ENCODE measurements at places on chromosomes 13 and 19.

GRCh38 chr13:79937311-79937710 is 403.6 kb downstream of the SPRY2 start:
- DNase-seq, result no peak

DNA sequence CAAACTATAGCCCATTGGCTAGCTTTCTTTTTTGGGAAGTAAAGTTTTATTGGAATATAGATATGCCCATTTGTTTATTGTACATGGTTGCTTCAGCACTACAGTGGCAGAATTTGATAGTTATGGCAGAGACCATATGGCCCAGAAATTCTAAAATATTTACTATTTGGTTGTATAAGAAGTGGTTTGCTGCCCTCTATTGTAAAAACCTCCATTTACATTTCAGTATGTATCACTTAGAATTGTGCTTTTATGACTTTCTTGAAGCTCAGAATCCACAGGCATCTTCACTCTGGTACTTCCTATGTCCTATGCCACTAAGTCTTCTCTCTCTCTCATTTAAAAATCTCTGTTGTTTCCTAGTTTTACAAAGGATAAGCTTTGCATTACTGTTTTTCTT is 37.7 kb downstream of the DLEU7 start:
- no peak for DNase-seq

DNA sequence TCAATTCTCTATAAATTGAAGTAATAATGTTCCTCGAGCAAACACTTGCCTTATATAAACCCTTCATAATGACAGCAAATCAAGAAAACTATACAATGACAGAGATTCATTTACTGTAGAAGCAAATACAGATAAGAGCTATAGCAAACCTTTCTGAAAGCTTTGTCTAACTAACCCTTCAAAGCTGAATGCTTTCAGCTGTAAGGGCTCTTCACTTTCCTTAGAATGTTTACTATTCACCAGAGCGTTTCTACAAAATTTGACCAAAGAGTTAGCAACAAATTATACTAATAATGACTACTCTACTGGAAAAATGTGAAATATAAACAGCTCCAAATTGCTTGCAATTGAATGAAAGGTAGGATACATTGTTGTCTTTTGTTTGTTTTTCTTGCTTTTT is 218.1 kb downstream of the SLITRK5 start:
- DNase-seq, result no peak

- no peak for DNase-seq
These were observed 16.9 kb upstream of the ZNF730 start for GRCh38 chr19:23099966-23100365.

DNA sequence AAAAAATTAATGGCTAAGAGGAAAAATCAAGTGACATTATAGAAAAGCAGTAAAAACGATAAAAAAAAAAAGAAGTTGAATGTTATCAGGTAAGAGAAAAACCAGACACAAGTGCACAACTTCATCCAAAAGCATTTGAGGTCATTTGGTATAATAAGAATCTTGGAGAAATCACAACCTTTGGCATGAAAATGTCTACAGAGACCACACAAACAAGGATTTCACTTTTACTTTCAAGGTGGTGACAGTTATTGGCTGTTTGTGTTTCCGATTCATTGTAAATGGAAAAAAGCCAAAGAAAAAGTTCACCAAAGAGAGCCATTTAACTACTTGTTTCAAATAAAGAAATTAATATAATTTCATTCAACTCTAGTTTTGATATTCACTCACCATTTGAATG is 1193.5 kb downstream of the PCDH9 start:
- no peak for DNase-seq

DNA sequence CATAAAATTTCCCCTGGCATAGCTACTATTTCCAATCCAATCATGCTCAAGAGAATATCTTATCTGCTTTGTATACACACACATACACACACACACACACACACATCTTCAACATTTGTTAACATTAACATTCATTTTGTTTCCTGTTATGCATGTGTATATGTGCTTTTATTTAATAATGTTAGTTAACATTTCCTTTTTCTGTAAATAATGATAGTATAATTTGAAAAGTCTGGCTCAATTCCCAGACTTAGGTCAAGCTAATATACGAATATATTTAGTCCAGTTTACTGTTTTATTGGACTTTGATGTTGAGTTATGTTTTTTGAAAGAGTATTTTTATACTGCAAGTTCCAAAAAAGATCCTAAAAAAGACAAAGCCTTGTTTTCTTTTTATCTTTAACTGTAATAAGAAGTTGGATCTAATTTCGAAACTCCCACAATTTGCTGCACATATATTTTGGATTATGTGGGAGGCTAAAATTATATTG is 1072.4 kb downstream of the EFNB2 start:
- no peak for DNase-seq

- DNase-seq, result no peak
These were observed 150.9 kb downstream of the URI1 start for GRCh38 chr19:30092721-30093569.

DNA sequence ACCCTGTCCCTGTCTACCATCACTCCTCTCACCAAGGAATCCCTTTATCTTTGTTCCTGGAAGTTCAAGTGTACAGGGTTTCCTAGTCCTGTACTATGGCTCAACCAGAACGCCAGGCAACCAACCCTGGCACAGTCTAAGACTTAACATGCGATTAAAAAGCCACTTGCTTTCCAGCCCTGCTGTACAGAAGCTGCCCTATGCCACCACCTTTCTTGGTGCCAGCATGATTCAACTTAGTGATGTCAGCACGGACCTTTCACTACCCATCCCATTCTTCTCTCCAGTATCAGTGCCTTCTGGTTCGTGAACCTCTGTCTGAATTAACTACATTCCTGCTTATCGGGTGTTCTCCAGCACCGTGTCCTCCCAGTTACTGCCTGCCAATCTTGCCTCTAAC is 151.1 kb downstream of the KLF12 start:
- DNase-seq, result no peak

GRCh38 chr13:110298505-110299282 is 8.3 kb downstream of the COL4A1 start:
- DNase-seq, result peak; percentile 40

GRCh38 chr13:110562036-110562597 is 595 bp upstream of the RAB20 start:
- peak; percentile 20 for DNase-seq

DNA sequence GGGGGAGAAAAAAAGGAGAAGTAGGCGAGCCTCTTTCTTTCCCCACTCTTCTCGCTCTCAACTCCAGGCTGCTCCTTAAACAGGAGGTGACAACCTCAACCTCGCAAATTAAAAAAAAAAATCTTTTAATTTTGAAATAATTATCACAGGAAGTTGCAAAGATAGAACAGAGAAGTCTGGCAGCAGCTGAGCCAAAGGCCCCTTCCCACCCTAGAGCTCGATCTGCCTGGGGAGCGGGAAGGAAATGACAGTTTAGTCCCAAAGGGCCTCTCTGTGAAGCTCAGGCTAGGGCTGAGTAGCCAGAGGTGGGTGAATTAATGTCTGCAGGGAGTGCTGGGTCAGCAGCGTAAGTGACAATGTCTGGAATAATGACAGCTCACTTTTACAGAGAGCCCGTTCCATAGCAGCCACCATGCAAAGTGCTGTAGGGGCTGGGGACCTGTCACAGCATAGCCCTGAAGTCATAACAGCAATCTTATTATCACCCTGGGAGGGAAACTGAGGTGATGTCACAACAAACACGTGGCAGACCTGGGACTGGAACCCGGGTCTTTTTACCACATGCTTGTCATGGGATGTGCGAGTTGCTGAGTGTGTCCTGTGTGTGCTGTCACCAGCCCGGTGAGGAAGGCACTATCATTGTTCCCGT is 8.8 kb upstream of the CD22 start:
- no peak for DNase-seq

- no peak for DNase-seq
These were observed 5.2 kb downstream of the PRMT1 start for GRCh38 chr19:49682274-49682673.

DNA sequence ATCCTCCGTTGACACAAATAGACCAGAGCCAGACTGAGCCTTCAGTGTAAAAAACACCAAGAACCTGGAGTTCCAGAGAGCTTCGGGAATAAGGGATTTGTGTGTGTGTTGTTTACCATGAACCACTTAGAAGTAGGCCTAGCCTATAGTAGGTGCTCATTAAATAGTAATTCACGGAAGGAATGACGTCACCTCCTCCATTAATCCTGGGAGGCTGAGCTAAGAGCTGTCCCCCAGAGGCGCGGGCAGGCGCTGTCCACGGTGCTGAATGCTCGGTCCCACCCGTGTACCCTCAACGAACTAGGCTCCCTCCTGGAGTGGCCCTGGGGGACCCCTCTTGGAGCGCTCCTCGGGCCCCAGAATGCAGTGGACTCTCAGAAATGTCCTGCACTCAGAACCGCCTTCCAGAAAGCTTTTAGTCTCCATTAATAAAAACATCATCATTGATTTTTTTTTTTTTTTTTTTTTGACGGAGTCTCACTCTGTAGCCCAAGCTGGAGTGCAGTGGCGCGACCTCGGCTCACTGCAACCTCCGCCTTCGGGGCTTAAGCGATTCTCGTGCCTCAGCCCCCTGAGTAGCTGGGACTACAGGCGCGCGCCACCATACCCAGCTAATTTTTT is 6.5 kb downstream of the UNC13A start:
- DNase-seq, result peak; percentile 48

GRCh38 chr19:15265214-15265849 is 33.1 kb upstream of the EPHX3 start:
- DNase-seq, result no peak

DNA sequence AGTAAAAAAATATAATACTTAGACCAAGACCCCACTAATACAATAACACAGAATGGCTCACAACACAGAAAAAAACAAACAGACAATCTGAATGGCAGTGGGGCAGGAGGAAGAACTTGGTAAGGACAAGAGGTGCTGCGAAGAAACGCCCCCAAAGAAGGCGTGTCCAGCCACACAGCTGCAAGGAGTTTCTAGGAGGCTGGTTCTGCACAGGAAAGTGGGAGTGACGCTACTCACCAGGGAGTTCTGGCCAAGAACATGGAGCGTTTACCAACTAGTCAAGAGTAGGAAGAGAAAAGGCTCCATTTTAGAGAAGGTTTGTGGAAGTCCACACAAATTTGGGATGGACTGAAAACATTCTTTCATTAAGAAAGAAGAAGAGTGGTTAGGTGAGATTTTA is 95.3 kb upstream of the SLC15A1 start:
- no peak for DNase-seq

DNA sequence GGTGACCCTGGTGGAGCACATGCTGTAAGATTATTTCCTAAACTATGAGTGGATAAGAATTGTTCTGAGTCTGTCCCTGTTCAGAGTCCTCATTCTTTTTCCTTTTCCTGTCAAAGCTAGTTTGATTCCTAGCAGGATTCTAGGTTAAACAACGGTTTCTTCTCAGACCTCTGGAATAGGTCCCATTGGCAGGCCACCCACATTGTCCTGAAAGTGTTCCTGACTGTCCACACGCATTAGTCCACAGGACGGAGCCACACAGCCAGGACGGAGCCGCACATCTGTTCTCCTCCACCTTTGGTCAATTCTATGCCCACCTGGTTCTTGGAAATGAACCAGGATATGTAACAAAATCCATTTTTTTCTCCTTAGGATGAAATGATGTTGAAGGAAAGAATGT is 46.1 kb downstream of the ANKRD10 start:
- no peak for DNase-seq

DNA sequence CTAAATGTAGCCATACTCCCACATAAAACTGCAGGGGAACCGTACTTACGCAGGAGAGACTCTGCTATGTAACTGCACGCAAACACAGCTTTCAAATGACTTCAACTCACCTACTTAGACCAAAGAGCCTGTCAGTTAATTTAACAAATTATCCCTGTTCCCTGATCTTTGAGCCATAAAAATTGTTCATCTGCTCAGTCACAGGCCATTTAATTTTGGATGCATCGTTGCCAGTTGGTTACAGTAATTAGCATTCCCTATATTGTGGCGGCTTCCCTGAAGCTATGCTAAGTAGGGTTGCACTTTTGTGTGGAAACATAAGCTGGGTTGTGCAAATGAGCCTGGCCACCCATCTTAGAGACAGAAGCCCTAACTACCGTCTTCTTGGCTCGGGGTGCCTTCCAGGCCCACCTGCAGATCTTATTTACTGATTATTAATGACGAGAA is 21.2 kb upstream of the OBI1 start:
- DNase-seq, result no peak

- no peak for DNase-seq
These were observed 26.7 kb upstream of the RNASEH2B start for GRCh38 chr13:50882816-50883435.

All from activated CD4-positive, alpha-beta T cell treated with anti-CD3 and anti-CD28 coated beads, Interleukin-2, amount 50 U/mL, for 48 hours (primary cell).